NCI-H510A treated with DMSO at 0.1 percent for 48 hours (cell line): ENCODE measurements at places on chromosomes 16 and 17.

GRCh38 chr16:30740364-30741251 is 7.6 kb upstream of the PHKG2 start:
- peak; percentile 99 for DNase-seq

DNA sequence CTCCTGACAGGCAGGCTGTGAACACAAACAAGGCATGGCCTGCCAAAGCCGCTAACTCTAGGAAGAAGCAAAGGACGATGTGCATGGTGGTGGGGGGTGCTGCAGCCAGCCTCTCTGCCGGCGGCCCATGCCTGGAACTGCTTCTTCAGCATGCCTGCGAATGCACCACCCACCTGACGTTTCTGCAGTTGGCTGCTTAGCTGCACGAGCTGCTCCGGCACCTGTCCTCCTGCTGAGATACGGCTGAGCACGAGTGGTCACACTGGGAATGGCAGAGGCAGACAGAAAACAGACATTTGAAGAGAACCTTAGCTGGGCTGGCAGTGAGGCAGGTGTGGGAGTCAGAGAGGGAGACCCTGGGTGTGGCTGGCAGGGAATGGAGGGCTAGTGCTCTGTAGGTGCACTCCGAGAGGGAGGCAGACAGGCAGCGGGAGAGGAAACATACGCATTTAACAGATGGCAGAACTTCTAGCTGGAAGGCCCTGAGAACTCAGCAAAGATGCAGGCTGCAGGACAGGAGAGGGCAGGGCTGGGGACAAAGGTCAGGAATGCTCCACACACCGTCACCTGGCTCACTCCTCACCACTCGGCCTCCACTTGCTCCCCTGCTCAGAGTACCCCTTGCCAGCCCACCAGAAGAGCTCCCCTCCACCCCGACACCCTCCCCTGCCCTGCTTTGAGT is 5.2 kb downstream of the FLCN start:
- DNase-seq: no peak

DNA sequence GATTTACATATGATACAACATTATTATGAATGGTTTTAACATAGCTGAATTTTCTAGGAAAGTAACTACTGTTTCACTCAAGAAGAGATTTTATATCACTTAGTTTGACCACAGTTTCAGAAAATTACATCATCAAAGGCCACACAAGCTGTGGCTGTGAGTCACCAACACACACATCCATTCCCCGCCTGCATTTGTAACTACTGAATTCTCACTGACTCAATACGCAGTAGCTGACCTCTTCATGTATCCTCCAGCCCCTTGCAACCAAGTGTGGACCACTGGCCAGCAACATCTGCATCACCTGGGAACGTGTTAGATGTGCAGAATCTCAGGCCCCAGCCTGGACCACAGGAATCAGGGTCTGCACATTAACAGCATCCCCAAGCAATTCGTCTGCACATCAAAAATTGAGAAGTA is 197.6 kb downstream of the XYLT1 start:
- no peak for DNase-seq

DNA sequence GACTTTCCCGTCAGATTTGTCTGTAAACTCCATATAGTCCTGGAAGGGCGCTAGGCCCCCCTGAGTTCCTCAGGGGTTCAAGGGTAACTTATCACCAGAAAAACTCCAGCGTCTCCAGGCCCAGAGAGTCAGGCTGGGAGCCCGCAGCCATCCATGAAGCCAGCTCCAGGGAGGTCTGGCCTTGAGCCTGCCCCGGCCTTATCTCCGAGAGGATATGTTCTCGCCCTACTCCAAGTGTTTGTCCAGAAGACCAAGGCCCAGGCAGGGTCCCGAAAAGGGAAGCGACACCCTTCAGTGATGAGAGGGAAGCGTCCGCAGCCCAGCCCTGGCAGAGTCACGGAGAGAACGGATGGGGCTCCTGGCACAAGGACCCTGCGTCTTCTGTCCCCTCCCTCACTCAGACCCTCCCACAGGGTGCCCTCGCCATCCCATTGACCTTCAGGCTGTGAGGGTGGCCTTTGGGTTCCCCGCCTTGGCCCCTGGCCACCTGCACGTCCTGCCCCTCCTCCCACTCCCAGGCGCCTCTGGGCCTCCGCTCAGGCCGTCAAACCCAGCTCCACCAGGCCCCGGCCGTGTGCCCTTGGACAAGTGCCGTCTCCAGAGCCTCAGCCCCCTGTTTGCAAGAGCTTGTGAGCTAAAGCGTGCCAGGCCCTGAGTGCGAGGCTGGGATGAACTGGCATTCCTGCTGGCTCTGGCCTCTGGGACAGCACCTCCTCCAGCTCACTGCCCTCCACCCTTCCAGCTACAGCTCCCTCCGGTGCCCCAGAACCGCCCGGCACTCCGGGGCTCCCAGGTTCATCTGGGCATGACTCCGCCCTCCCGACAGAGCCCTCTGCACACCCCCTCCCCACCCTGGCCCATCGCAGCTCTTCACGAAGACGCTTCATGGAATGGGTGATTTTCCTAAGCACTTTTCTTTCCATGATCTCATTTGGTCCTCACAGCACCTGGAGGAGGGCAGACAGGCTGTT is 83.4 kb downstream of the ZDHHC7 start:
- DNase-seq: no peak

- no peak for DNase-seq
Measured at GRCh38 chr17:48612854-48613691, 2.0 kb downstream of the HOXB8 start.

GRCh38 chr17:82602487-82602886 is 45.8 kb downstream of the WDR45B start:
- no peak for DNase-seq

GRCh38 chr16:12449795-12450194 is 353.9 kb downstream of the CPPED1 start:
- DNase-seq: no peak

GRCh38 chr17:18161207-18162145 is 22.2 kb upstream of the ALKBH5 start:
- no peak for DNase-seq

- no peak for DNase-seq
Measured at GRCh38 chr17:65918916-65919315, 273.0 kb downstream of the CEP112 start.

DNA sequence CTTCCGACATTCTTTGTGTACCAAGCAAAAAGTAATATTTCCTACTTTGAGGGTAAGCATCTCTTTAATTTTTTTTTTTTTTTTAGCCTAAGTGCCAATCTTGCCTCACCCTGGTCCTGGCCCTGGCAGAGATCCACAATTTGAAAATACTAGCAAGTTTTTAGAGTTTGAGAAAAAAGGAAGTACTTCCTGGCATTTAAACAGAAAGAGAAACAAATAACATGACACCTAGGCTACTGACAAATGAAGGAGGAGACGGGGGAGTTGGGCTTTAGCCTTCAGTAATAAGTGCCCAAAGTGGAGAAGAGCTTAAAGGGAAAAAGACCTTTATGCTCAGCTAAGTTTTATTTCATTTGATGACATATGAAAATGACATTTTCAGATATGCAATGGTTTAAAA is 92.8 kb downstream of the HS3ST3A1 start:
- no peak for DNase-seq

DNA sequence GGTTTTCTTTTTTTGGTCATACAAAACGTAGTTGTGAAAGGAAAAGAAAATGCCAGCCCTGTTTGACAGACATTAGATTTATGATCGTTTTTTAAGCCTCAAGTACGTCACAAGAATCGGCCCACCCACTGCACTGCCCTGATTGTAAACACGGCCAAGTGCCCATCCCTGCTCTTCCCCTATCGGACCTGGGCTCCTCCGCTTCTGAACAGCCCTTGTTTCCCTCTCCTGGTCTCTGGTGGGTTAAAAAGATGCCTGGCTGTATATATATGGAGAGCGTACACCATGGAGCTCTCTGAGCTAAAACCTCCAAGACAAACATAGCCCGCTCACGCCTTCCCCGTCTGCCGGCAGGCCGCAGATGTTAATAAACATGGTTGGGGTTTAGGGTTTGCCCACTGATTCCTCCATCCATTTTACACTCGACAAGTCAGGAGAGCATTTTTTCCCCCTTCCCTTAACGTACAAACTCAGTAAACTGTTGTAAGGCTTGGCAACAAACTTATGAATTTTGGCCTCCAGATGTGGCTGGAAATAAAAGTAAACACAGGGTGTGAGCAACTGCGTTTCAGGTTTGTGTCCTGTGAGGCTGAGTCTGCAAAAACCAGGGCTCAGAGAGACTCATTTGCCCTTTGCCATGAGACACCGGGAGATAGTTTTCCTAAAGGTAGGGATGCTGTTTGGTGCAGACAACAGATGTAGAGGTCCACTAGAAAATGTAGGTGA is 325.9 kb downstream of the SOX9 start:
- peak; percentile 55 for DNase-seq

GRCh38 chr16:78434401-78434800 is 334.9 kb downstream of the WWOX start:
- no peak for DNase-seq

GRCh38 chr17:50737118-50737698 is 17.8 kb downstream of the LUC7L3 start:
- DNase-seq: no peak

GRCh38 chr17:61928101-61928436 is 287 bp upstream of the INTS2 start:
- DNase-seq: no peak

DNA sequence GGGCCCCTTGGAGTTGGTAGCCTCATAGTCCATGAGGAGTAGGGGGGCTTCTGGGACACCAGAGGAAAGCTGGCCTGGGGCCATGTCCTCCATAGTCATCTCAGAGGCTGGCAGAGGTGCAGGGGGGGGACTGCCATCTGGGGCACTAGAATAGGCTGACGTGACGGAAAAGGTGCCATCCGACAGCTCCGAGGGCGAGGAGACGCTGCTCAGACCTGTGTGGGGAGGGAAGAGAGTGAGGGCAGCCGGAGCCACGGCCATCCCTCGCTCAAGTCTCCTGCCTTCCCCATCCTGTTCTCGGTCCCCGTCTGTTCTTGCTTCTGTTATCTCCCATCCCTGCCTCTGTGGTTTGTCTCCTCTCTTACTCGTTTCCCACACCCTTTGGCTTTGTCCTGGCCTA is 4.7 kb upstream of the SPAG7 start:
- DNase-seq: no peak
